ENCODE measurements at places on chromosomes 7 and 10.

- DNase-seq = no peak
Measured at GRCh38 chr7:105112440-105113418, 98.7 kb downstream of the KMT2E start.

DNA sequence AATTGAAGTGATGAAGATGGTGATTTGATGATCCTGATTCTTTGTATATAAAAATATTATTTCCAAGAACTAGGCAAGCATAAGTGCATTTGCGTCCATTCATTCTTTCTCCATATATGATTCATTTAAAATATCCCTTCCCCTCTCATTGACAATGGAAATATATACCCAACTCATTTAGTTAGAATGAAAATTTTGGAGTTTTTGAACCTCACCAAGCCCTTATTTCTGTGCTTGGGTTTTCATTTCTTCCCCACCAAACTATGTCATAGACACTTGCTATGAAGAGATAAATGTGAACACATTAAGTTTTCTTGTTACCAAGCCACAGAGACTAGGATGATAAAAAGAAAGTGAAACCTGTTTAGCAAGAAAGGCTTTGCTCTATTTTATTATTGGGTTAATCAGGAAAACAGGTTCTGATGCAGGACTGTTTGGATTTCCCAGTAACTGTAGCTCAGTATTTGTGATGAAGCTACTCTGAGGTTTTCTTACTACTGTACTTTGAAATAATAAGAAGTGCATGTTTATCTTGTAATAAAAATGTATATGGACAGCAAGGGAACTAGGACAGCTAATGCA, 68.3 kb downstream of the ITGB1 start:
- DNase-seq = no peak

DNA sequence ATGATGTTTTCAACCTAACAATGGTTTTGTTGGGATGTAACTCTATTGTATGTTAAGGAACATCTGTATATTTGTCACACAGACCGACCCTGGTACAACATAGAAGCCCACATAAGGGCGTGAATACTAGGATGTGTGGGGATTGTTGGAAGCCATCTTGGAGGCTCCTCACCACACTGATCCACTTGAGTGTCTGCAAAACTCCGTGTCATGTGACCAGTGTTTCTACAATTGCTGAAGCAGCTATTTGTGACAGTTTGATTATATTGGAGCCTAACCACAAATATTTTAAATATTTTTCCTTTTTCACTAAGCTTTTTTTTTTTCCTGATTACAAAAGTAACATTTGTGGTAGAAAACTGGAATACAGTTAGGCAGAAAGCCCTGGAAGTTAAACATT, 27.9 kb downstream of the RALA start:
- DNase-seq = no peak

GRCh38 chr10:132129431-132129830, 57.3 kb upstream of the DPYSL4 start:
- DNase-seq = no peak

- no peak for DNase-seq
Measured at GRCh38 chr7:156816943-156817572, 75.9 kb downstream of the LMBR1 start.

DNA sequence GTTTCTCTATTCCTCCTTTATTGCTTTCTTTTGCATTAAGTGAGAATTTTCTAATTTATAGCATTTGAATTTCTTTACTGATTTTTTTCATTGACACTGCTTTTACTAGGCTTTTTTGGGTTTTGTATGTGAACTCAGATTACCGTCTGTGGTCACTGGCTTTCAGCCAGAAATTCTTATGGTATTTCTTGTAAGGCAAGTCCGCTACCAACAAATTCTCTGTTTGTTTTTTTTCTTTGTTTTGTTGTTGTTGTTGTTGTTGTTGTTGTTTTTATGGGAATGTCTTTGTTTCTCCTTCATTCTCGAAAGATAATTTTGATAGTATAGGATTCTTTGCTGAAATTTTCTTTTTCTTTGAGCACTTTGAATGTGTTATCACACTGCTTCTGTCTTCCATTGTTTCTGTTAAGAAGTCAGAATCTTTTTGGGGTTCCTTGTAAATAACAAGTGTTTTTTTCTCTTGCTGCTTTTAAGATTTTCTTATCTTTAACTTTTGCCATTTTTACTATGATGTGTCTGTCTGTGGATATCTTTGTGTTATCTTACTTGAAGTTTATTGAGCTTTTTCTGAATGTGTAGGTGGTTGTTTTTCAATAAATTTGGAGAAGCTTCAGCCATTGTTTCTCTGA, 7.2 kb downstream of the NET1 start:
- no peak for DNase-seq

DNA sequence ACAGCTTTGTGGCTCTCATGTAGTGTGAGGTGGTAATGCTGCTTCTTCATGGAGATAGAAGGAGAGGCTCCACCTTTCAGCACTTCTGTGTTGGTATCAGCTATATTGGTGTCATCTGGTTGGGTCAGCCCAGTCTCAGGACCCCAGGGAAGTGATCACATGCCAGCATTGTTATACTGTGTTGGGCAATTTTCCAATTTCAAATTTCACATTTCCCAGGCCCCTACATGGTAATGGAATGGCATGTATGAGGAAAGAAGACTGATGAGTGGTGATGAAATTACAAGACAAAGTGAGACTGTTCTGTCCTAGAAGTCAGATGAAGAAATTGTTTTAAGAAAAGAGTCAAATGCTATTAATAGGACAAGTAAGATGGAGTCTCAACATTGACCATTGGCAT, 3.7 kb upstream of the AKR1C3 start:
- DNase-seq = no peak

DNA sequence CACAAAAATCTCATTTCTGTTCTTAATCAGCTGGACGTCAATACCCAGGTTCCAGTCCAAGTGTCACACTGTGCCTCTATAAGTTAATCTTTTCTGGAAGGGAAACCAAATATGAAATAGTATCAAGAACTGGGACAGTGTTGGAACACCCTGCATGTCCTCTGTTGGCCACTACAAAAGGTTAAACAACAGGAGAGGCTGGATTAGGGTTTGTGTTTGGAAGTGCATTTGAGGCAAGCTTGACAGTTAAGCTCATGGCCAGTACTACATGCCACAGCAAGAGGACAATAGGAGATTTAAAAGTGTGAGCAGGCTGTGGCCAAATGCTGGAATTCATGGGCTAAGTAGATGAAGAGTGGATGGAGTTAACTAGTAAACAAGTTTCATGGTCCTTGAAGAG, 751.5 kb downstream of the AUTS2 start:
- DNase-seq = no peak

DNA sequence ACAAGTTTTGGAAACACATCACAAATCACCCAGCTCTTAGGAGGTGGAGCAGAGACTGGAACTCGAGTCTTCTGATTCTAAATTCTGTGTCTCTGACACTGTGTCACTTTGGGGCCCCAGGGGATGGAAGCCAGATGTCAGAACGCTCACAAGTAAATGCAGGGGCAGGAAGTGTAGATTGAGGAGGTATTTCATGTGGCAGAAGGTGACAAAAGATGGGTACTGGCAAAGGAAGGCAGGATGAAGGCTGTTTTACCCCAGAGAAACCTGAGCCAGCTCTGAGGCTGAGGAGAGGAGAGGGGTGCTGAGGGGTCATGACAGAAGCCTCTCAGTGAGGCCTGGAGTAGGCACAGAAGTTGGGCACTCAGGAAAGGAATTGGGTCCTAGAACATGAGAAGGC, 6.0 kb upstream of the PURB start:
- DNase-seq = no peak

DNA sequence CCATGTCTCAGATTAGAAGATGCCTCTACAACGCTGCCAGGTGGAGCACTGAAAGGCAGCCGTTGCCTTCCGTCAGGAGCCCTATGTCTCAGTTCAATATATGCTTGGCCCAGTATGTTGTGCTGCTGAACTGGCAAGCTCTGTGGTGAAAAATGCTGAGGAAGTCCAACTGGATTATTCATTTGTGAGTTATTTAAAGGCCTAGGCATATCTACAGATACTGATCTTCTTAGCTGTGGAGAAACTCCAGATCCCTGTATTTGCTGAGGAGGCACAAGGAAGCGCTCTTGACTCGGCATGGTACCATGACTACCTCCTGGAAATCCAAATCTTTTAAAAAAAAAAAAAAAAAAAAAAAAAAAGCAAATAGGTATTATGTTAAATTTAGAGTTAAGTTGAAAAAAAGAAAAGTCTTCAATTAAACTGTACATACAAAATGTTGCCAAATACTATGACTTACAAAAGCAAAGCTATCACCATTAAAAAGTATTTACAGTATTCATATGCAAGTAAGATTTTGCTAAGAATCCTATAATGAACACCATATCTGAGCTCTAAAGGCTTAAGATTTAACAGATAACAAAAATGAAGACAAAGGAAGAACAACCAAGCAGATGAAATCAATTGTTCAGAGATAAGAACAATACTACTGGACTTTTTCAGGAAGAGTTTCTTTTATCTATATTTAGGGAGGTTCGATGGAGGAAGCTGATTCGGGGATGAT, 152.4 kb downstream of the GALNT11 start:
- no peak for DNase-seq

DNA sequence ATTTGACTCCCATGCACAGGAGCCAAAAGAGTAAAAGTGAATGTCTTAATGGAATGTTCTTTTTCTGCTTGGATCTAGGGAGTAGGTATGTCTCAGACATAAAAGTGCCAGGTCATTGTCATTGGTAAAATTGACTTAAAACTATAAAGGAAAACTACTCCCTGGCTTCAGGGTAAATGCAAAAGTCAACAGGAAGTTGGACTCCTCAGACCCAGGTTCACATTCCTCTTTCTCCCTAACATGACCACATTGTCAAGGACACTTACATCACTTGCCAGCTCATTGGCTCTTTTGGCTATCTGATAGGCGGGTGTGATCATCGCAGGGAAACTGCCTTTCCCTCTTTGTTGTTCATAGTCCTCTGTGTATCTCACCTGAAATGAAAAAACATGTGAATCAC, 13.7 kb downstream of the NRAP start:
- DNase-seq = no peak

DNA sequence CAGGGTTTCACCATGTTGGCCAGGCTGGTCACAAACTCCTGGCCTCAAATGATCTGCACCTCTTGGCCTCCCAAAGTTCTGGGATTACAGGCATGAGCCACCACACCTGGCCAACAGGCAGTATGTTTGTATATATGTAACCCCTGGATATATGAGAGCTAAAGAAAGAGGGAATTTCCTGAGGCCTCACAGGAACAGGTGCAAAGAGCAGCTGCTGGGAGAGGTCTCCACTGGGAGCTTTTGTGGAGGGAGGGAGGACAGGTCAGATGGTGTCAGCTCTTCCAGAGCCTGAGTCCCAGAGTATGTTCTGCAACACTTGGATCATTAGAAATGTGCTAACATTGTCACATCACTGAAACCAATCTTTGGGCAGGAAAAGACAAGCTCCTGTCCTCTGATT, 110.1 kb upstream of the KIF5B start:
- no peak for DNase-seq

GRCh38 chr7:99312316-99313203, 13.1 kb upstream of the ARPC1A start:
- DNase-seq = peak; percentile 3
